ENCODE measurements at places on chromosomes 13 and 19.

- no peak for DNase-seq
These were observed 1384.1 kb downstream of the UQCRFS1 start for GRCh38 chr19:27828829-27829228.

DNA sequence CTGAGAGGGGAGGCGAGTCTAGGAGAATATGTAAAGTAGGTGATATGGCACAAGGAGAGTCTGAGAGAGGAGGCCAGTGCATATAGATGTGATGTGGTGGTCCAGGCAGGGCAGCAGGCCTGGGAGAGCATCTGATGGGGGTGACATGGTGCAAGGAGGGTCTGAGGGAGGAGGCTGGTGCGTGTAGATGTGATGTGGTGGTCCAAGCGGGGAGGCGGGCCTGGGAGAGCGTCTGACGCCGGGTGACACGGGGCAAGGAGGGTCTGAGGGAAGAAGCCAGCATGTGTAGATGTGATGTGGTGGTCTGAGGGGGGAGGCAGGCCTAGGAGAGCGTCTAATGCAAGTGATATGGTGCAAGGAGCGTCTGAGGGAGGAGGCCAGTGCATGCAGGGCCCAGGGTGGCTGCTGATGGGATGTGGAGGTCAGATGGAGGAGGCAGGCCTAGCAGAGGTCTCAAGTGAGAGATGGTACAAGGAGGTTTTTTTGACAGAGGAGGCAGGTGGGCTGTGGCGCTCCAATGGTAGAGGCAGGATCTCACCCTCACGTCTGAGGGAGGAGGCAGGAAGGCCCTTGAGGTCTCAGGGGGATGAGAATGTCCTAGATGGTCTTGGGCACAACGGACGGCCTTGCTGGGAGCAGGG, 16.2 kb downstream of the NFIC start:
- DNase-seq = no peak

DNA sequence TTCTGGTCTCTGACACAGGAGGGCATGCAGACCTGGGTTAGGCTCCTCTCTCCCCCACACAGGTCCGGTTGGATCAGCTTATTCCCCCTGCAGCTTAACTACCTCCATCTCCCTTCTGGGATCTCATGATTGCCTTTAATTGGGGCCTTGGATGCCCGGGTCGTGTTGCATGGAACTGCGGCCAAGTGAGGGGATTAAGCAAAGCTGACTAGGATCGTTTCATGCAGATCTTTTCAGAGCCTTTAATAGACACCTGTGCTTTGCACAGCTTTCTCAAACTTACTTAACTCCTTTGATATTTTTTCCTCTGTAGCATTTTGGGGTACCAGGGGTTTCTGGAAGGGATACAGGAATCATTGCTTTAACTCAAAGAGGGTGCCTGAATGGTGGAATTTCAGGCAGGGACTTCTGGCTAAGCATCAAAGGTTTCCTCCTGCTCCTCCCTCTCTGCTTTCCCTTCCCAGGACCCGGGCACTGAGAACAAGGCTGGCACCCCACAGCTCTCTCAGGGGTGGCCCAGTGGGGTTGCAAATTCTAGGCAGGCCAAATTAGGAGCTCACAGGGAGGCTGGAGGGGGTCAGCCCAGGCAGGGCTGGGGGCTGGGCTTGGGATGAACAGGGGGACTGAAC, 477 bp downstream of the NFILZ start:
- no peak for DNase-seq

DNA sequence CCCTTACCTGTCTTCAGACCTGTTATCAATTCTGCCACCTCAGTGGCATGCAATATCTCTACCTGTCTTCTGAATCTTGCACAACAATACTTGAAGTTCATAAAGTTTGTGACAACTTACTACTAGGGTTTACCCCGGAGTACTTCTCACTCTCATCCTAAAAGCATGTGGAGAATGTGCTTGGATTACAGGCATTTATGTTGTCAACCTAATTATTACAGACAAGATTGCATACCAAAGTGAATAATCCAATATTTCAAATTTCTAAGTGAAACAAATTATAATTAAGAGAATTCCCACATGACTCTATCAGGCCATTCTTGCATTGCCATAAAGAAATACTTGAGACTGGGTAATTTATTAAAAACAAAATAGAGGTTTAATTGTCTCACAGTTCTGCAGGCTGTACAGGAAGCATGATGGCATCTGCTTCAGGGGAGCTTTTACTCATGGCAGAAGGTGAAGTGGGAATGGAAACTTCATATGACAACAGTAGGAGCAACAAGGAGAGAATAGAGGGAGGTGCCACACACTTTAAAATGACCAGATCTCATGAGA, 661.0 kb upstream of the SPRY2 start:
- DNase-seq = no peak

DNA sequence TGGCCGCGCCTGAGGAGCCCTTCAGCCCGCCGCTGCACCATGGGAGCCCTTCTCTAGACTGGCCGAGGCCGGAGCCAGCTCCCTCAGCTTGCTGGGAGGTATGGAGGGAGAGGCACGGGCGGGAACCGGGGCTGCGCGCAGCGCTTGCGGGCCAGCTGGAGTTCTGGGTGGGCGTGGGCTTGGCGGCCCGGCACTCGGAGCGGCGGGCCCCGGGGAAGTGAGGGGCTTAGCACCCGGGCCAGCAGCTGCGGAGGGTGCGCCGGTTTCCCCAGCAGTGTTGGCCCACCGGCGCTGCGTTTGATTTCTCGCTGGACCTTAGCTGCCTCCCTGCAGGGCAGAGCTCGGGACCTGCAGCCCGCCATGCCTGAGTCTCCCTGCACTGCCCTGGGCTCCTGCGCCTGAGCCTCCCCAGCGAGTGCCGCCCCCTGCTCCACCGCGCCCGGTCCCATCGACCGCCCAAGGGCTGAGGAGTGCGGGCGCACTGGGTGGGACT, 1890.0 kb upstream of the PCDH20 start:
- DNase-seq = no peak

- DNase-seq = no peak
These were observed 90.2 kb downstream of the ZAR1L start for GRCh38 chr13:32224916-32225315.

DNA sequence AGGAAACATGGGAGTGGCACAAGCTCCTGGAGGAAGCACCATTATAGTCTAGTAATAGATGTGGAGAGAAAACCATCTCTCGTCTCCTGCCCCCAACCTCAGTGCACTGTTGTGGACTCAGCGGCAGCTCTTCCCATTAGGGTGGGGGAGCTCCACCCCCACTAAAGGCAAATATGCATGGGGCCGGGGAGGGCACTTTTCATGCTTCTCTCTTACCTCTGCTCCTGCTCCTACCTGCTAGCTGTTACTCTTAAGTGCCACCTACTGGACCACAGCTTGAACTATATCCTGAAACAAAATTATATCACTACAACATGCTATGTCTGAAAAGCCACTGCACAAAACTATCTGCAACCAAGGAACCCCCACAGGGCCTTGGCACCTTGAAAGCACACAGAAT, 112.6 kb upstream of the DACH1 start:
- peak; percentile 53 for DNase-seq

- DNase-seq = peak; percentile 88
These were observed 2.9 kb upstream of the LTBP4 start for GRCh38 chr19:40598121-40598917.

GRCh38 chr13:93029536-93029935, 197.1 kb upstream of the GPC6 start:
- peak; percentile 5 for DNase-seq

DNA sequence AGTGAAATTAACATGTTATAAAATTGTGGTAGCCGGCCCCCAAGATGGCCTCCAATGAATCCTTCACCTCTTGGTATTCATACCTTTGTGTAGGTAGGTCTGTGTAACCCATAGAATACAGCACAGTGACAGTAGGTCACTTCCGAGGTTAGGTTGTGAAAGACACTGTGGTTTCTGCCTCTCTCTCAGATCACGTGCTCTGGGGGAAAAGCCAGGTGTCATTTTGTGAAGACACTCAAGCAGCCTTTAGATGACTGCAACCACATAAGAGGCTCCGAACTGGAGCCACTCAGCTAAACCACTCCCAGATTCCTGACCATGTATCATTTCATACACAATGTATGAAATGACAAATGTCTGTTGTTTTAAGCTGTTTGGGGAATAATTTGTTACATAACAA, 9.8 kb upstream of the USPL1 start:
- DNase-seq = peak; percentile 53

- no peak for DNase-seq
These were observed 91.3 kb downstream of the UQCRFS1 start for GRCh38 chr19:29121684-29122083.

- no peak for DNase-seq
These were observed 465.1 kb upstream of the ZNF507 start for GRCh38 chr19:31880283-31880682.

GRCh38 chr19:46179076-46179759, 31.2 kb downstream of the IGFL2 start:
- no peak for DNase-seq

DNA sequence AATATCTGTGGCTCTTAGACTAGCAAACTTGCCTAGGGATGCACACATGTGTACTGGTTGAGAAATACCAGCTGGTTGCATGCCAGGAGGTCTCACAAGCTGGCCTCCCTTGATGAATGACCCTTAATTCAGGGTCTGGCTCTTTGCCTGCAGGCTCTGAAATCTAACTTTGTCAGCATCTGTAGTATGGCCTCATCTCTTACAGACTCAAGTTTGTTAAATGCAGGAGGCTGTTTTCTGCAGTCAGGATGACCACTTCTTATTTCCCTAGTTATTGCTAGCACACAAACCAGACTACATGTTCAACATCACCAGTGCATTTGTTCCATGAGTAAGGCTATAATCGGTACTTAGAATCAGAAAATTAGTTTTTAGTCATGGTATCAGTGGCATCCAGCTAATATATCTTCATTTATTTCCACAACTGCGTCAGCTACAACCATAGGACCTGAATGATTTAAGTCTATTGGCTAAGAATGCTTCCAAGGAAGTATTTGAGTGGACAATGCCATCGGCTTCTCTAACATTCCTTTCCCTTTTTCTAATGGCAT, 23.3 kb upstream of the POSTN start:
- no peak for DNase-seq

DNA sequence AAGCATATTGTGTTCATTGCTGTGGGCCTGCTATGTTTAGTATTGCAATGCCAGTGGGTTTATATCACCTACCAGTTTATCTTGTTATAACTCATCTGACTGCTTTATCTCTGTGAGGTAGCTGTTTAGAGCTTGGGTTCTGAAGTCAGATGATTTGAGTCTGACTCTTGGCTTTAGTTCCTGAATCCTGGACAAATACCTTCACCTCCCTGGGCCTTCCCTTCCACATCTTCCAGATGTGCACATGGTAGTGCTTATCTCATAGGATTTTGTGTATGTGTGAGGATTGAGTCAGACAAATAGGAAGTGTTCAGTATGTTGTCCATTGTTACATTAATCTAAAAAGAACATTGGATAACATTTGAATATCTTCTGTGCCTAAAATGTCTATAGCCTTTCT, 63.5 kb upstream of the ANKRD10 start:
- DNase-seq = no peak

DNA sequence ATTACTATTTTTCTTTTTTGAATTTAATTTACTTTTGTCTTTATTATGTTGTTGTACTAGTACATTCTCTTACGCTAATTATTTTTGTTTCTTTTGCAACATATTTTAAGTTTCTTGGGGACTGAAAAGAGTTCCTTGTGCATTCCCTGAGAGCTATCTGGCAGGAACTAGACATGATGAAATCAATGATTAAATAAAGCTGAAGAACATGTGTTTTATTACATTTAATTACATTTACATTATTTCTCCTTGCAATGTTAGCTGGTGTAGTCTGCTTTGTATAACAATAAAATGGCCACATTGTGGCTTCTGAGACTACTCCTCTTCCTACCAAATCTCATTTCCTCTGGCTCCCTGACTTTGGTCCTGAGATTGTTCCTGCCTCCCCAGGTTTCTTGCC, 244.9 kb downstream of the NDFIP2 start:
- no peak for DNase-seq

DNA sequence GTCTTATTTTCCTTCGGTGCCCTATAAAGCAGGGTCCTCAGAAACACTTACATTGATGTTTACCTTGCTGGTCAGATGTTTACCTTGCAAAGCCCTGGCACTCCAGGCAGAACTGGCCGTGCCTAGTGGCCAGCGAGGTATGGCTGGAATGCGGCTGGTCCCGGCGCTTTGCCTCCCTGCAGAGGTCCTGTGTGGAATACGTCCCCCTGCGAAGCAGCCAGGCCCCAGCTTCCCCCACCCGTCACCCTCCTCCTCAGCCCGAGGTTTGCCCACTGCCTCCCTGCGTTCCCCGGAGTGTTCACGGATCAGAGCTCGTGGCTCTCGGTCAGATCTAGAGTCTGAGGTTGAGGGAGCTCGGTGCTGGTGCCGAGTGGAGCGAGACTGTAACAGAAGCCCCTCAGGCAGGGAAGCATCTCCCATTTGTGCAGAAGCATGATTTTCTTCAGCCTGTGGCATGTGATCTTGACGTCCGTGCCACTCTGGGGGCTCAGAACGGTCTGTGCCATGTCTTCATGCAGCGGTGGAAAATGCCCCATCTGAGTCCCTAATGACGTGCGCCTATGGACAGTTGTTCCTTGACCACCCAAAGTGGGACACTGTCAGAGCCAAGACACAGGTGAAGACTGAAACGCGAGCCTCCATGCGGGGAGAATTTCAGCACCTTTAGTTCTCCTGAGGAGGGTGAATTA, 54.8 kb upstream of the SOX1 start:
- DNase-seq = no peak

DNA sequence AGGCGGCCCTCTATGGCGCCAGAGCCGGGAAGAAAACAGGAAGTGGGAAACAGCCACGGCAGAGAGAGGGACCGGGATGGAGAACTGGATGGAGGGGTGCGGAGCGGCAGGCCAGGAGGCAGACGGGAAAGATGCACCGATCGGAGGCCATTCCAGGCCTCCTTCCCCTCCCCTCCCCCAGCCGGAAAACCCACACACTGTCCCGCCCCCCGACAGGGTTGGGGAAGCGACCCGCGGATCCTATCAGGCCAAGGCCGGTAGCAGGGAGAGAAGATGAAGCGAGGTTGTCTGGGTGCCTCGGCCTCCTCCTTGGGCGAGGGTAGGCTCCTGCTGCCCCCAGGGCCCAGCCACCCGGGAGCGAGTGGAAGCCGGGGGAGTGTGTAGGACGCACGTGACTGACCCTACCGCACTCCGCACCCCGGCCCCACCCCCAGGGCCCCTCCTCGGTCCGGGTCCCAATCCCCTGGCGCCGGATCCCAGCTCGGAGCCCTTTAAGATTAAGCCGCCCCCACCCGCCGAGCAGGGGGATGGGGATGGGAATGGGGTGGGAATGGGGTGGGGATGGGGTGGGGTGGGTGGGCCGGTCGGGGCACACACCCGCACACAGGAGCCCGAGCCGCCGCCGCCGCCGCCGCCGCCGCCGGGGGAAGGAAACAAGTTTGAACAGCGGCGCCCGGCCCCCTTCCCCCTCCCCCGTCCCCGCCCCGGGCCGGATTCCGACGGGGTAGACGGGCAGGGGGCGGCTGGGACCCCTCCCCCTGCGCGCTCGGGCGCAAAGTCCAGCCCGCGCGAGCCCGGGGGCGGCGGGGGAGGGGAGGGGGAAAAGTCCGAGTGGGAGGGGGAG, 1.5 kb downstream of the ERF start:
- DNase-seq = peak; percentile 55
